ENCODE measurements at places on chromosomes 5 and 9. TPM values are rescaled to one million over a fixed set of nuclear protein-coding genes. Genes with fewer than 3 reads are reported as not detected.

The ANKRD33B gene
- total RNA-seq, result 61.6 TPM

The PHF24 gene
- total RNA-seq, result not detected

The RNF183 gene
- not detected for total RNA-seq

The OBP2B gene
- total RNA-seq, result not detected

The AK8 gene
- total RNA-seq, result not detected

The LMX1B gene
- 0.03 TPM for total RNA-seq

The ANKRD34B gene
- not detected for total RNA-seq

The PSD2 gene
- total RNA-seq, result not detected

Data from GM12878 (cell line).